ENCODE measurements at places on chromosomes 3 and 15.

DNA sequence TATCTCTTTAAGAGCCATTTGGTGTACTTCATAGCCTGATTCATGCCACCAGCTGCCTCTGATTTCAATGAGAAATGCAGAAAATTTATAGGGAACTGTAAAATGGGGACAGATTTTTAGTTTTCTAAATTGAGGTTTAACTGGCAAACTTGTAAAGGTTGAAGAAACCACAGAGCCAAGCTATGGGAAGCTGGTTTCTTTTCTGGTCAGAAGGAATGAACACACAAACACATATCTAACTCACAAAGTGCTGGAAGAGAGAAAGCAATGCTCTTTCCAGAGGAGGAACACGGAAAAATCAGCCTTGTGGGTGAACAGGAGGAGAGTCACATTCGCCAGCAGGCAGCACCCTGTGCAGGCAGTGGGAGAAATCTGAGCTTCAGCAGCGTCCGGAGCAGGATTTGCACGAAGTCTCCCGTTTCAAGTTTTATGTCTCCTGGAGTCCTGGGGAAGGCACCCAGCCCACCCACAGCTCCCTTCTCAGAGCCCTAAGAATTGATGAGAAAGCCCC is 481 bp downstream of the MASP1 start:
- DNase-seq: no peak

DNA sequence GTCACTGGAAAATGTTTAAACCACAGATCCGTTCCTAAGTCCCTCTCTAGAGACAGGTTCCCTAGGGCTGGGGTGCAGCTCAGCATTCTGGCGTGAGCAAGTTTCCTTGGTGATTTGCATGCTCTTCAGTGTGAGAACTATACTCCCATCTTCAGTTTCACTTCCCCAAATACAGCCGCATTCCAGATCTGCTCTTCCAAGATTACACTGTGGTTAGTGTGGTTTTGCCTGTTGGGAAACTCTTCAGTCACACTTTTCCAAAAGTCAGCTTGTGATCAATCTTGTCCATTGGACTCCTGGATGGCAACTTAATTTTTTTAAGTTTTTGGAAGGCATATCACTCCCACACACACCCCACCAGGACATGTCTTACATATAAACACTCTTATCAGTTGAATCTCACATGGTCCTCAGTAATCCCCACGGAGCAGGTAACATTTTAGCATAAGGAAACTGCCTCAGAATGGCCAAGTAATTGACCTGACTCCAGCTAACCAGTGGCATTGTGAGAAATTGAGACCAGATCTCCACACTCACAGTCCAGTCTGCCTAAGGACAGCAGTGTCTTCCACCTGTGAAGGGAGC is 33.5 kb upstream of the PTPN23 start:
- peak; percentile 53 for DNase-seq

DNA sequence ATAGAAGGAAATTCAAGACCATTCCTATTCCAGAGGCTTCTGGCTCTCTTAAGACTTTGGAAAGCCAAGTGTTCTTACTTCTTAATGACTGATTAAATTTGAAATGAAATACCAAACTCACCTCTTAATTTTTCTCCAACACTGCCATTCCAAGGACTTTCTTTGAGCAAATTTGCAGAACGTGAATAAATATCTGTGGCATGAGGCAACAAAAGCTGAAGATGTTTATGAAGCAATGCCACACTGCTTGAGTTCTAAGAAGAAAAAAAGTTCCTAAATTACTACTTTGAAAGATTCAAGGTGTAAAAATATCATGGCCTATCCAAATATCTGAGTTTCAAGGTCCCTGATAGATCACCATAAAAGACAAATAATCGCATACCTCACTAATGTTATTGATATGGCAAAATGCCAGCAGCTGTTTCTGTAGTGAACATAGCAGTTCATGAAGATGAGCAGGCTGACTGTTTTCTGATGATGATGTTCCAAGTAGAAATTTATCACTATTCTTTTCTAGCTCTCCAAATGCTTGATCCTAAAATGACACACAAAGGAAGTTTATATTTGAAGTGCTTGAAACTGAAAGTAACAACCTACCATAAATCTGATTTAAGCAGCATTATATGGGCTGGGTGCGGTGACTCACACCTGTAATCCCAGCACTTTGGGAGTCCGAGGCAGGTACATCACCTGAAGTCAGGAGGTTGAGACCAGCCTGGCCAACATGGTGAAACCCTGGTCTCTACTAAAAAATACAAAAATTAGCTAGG is 104.4 kb downstream of the HERC1 start:
- no peak for DNase-seq

- DNase-seq: no peak
These were observed 130.2 kb upstream of the LMOD3 start for GRCh38 chr3:69252631-69253030.

- no peak for DNase-seq
These were observed 334.4 kb upstream of the TRIM42 start for GRCh38 chr3:140343211-140344081.

GRCh38 chr3:34268032-34268709 is 469.7 kb downstream of the PDCD6IP start:
- no peak for DNase-seq

GRCh38 chr3:177451864-177452830 is 254.9 kb upstream of the TBL1XR1 start:
- DNase-seq: no peak

DNA sequence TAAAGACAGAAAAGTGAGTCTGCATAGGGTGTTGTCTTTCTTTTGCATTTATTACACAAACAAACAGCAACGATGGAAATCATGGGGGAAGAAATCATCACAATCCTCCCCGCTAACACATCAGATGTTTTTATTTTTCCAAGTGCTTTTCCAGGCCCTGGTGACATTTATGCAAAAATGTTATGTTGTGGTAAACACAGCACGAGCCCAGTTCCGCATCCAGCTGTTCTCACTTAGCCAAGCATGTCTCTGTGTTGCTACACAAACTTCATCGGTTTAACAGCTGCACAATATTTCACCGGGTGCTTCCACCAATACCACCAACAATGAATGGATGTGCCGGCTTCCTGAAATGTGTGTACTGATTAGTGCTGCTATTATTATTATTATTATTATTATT is 53.7 kb upstream of the ABHD17C start:
- DNase-seq: no peak

DNA sequence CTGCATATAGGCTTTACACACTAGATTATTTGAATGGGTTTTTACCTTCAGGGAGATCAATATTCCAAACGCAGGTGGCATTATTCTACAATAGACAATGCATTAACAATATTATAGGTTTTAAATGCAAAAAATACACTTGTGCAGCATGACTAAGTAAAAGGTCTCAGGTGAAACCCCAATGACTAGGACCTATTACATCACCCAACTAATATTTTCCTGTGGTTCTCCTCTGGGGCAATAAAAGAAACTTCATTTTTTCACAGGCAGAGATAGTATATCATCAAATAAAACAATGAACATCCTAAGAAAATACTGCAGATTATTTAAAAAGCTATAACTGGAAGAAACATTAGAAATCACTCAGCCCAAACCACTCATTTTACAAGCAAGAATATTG is 375.3 kb downstream of the ROBO1 start:
- DNase-seq: no peak

DNA sequence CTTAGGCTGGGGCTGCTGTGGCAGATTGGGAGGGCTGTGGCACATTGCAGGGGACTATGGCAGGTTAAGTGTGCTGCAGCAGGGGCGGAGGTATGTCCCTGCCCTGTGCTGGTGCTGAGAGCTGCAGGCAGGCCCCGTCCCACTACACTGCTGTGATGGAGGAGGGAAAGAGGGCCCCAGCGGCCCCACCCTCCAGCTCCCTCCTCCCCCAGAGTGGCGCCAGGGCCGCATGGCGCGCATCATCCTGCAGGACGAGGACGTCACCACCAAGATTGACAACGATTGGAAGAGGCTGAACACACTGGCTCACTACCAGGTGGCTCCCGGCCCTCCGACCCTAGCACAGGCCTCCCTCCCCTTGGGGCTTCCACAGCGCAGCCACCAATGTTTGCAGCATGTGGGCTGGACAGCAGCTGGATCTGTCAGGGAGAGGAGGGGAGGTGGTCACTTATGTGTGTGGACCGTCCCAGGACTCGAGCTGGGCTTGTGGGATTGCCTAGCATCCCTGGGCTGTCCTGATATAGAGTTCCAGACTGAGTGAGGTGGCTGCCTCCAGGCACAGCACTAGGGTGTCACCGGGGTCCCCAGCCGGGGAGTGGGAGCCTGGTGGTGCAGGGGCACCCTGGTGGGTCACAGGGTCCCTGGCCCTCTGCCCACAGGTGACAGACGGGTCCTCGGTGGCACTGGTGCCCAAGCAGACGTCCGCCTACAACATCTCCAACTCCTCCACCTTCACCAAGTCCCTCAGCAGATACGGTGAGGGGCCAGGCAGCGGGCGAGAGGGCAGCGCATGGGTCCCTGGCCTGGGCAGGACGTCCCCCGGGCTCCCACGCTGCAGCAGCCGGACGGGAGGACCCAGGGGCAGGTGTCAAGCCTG is 46.1 kb downstream of the PLXNA1 start:
- DNase-seq: no peak

DNA sequence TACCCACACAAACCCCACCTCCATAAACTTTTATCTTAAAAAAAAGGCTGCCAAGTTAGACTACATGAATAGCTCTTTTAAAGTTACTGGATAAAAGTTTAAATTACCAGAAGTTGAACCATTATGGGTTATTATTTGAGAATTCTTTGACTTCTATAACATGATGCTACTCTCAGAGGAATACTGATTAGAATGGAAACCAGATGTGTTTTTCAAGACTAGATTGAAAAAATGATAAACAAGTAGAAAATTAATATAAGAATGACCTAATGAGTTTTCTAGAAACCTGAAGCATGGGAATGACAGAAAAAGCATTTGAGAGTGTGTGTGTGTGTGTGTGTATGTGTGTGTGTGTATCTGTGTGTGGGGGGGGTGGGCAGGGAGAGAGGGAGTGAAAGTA is 12.4 kb upstream of the FGF7 start:
- no peak for DNase-seq

DNA sequence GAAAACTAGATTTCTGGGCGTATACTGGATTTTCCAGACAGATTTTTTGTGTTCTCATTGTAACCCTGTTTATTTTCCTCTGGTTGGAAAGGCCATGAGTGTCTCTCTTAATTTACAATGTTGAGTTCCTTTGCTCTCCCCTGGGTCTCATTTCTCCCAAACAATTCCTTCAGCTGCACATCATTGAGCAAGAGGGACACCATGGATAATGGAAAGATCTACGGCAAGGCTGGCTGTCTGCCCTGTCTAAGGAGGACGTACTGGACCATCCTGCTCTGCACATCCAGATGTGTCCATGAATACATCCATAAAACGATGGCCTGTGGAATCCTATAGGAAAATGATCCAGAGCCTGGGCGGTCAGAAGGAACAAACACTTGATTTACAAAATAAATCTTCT is 258.1 kb upstream of the MCTP2 start:
- no peak for DNase-seq

- no peak for DNase-seq
These were observed 923.0 kb downstream of the DIPK2A start for GRCh38 chr3:144894576-144894975.
